ENCODE measurements at places on chromosomes 12 and 14.

GRCh38 chr12:47745485-47746041, 13.1 kb downstream of the RAPGEF3 start:
- DNase-seq: no peak

- DNase-seq: no peak
Observed at GRCh38 chr14:70931008-70931407, 23.7 kb downstream of the PCNX1 start.

DNA sequence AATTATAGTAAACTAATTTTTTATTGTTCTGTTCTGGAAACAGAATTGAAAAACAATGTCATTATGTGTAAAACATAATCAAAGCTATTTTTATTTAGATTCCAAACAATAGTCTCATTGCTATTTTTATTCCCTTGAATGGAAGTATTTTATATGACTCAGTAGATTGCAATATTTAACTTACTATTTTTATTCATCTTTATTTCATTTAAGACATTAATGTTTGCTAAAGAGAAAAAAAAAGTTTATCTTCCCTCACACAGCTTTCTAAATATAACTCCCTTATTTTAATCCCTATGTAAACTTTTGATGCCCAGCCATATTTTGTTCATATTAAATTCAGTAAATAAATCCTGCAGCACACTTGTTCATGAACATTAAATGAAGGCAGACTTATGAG, 622.4 kb downstream of the SLC6A15 start:
- no peak for DNase-seq

GRCh38 chr14:96852823-96853422, 55.7 kb downstream of the VRK1 start:
- DNase-seq: no peak

- DNase-seq: no peak
Observed at GRCh38 chr12:119683413-119683812, 15.5 kb downstream of the PRKAB1 start.

- DNase-seq: no peak
Observed at GRCh38 chr14:84674636-84675035, 855.3 kb upstream of the FLRT2 start.
